Transverse colon (tissue), 4 donors: ENCODE measurements at places on chromosomes 11 and 22. TPM values are rescaled to one million over a fixed set of nuclear protein-coding genes. Genes with fewer than 3 reads are reported as not detected.

GRCh38 chr22:46970411-46971098 lies 208.1 kb downstream of the TBC1D22A start:
- no peaks in the 10 kb centered on the region for H3K4me1 ChIP-seq
- no peak overlapping the region for H3K4me3 ChIP-seq
- H3K27me3 ChIP-seq, result no peaks in the 10 kb centered on the region
- no peak for DNase-seq
- no peaks in the 10 kb centered on the region for H3K36me3 ChIP-seq

- H3K4me3 ChIP-seq, result no peak overlapping the region
- H3K4me1 ChIP-seq, result no peaks in the 10 kb centered on the region
Measured at GRCh38 chr11:35531246-35531645, 5.8 kb upstream of the PAMR1 start.

The PATE2 gene
- total RNA-seq, result not detected

The SMTNL1 gene
- total RNA-seq, result not detected

DNA sequence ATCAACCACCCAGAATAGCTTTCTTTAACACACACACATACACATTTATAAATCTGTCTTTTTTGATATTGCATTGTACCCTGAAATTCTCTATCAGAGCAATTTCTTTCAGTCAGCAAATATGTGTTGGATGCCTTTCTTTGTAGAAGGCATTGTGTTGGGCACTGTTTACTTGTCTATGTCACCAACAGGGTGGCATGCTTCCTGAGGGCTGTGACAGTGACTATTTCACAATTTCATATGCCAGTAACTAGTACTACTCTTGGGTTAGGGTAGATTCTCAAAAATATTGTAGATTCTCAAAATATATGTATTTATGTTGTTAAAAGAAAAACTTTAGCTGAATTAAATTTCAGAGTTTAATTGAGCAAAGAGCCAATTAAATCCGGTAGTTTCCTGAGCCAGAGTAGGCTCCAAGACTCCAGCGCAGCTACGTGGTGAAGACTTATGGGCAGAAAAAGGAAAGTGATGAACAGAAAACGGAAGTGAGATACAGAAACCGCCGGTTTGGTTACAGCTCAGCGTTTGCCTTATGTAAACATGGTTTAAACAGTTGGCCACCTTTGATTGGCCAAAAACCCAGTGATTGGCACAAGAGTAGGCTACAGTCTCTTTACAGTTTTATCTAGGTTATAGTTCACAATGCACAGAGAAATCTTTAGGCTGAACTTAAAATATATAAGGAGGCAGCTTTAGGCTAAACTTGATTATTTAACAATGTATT lies 723.3 kb downstream of the NTM start:
- H3K36me3 ChIP-seq, result no peaks in the 10 kb centered on the region
- H3K4me1 ChIP-seq, result no peaks in the 10 kb centered on the region
- no peaks in the 10 kb centered on the region for H3K27me3 ChIP-seq
- H3K27ac ChIP-seq, result no peak overlapping the region

The TTLL1 gene
- 1.1 TPM for total RNA-seq

DNA sequence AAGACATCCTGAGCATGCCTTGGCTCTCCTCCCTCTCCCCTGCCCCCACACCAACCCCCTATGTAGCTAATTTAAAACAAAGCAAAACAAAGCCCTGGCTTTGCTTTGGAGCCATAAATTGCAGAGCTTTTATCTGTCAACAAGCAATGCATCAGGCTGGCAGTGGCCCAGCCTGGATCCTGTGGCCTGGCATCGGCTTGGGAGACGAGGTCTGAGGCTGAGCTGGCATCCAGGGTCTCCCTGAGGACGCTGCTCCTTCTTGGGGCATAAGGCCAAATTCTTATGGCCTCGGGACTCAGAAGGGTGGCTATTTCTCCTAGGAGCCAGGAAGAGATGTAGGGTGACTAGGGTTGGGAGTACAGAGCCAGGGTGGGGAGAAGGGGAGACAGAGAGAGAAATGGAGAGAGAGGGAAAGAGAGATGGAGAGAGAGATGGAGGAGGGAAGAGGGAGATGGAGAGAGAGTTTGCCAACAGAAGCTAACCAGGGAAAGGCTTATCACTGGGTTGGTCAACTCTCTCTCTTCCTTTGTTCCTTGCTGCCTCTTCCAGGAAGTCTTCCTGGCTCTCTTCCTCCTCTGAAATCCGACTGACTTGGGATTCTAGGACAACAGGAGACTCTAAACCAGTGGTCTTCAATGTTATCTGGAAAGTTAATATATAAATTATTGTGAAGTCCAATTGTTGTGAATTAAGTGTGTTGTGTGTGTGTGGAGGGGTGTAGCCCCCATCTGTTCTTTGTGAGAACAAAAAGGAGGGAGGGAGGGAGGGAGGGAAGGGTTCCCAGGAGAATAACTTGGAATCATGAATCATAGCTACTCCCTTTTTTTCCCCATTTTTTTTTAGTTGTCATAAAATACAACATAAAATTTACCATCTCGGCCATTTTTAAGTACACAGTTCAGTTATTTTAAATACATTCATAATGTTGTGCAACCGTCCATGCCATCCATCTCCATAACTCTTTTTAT lies 29.1 kb downstream of the TSPAN18 start:
- H3K4me3 ChIP-seq, result no peak overlapping the region
- H3K27me3 ChIP-seq, result no peaks in the 10 kb centered on the region
- H3K4me1 ChIP-seq, result peaks cover 6% of the 10 kb centered on the region
- peak overlapping the region; percentile 75 for H3K27ac ChIP-seq

DNA sequence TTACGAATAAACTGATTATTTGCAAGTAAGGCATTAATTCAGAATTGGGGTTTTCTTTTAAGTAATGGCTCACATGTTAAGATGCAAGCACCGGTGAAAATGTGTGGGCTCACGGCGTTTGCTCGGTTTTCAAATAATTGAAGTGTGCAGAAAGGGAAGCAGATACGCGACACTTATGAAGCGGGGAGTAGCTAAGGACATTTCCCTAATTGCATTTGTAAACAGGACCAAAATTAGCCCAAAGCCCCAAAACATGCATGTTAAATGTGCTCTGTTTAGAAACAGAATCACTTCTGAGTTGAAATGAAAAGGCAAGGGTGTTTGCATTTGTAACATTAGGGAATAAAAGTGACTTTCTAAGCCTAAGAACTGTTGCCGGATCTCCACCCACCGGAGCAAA lies 61.3 kb downstream of the ELFN2 start:
- H3K27me3 ChIP-seq, result no peaks in the 10 kb centered on the region
- peaks cover 6% of the 10 kb centered on the region for H3K4me1 ChIP-seq
- no peak for DNase-seq
- no peak overlapping the region for H3K27ac ChIP-seq
- no peak overlapping the region for H3K4me3 ChIP-seq
- no peaks in the 10 kb centered on the region for H3K36me3 ChIP-seq

- no peak overlapping the region for H3K4me3 ChIP-seq
- DNase-seq, result no peak
- H3K36me3 ChIP-seq, result no peaks in the 10 kb centered on the region
- H3K27me3 ChIP-seq, result peaks cover 52% of the 10 kb centered on the region
- no peak overlapping the region for H3K27ac ChIP-seq
Measured at GRCh38 chr11:126477535-126478305, 122.2 kb downstream of the ST3GAL4 start.

- H3K27me3 ChIP-seq, result no peaks in the 10 kb centered on the region
- H3K4me1 ChIP-seq, result no peaks in the 10 kb centered on the region
- no peaks in the 10 kb centered on the region for H3K36me3 ChIP-seq
- H3K4me3 ChIP-seq, result no peak overlapping the region
- no peak for DNase-seq
- no peak overlapping the region for H3K27ac ChIP-seq
Measured at GRCh38 chr11:26137651-26138050, 194.3 kb upstream of the ANO3 start.

DNA sequence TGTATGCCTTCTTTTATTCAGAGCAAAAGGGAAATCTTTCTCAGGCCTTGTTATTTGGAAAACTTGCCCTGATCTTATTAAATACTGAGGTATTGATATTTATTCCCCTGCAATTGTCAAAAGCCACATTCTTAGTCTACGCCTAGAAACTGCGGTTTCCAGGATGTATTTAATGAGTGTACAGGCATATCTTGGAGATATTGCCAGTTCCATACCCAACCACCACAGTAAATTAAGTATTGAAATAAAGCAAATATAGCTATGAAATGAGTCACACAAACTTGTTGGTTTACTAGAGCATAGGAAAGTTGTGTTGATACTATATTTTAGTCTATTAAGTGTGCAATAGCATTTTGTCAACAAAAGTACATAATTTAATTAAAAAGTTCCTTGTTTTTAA lies 152.7 kb upstream of the CCDC179 start:
- no peaks in the 10 kb centered on the region for H3K27me3 ChIP-seq
- H3K4me3 ChIP-seq, result no peak overlapping the region
- no peaks in the 10 kb centered on the region for H3K4me1 ChIP-seq

The KLHL35 gene
- total RNA-seq, result not detected

DNA sequence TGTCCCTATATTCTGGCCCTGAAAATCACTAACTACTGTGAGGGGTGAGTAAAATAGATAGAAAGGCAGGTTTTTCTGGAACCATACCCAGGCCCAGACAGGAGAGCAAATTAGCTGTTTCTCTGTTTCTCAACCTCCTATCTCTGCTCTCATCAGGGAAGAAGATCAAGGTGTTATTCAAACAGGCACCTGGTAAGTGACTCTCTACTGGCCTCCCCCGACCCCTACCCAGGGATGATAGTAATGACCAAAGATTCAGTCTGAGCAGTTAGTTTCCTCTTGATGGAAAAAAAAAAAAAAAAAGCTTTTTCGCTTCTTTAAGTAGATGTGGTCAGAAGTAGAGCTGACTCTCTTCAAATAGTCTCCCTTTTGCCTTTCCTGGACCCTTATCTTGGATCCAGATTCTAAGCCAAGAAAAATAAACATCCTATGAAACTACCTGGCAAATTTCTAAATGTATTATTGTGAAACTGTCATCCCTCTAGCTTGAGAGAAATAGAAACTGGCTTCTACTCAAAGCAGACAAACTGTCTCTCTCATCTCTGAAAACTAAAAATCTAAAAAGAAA lies 9.9 kb downstream of the LRRC4C start:
- no peak for DNase-seq
- no peak overlapping the region for H3K27ac ChIP-seq
- no peaks in the 10 kb centered on the region for H3K36me3 ChIP-seq
- no peaks in the 10 kb centered on the region for H3K27me3 ChIP-seq

- no peaks in the 10 kb centered on the region for H3K27me3 ChIP-seq
- H3K36me3 ChIP-seq, result no peaks in the 10 kb centered on the region
- H3K27ac ChIP-seq, result no peak overlapping the region
- no peak for DNase-seq
- no peak overlapping the region for H3K4me3 ChIP-seq
Measured at GRCh38 chr11:46429717-46430116, 38.1 kb upstream of the CHRM4 start.

DNA sequence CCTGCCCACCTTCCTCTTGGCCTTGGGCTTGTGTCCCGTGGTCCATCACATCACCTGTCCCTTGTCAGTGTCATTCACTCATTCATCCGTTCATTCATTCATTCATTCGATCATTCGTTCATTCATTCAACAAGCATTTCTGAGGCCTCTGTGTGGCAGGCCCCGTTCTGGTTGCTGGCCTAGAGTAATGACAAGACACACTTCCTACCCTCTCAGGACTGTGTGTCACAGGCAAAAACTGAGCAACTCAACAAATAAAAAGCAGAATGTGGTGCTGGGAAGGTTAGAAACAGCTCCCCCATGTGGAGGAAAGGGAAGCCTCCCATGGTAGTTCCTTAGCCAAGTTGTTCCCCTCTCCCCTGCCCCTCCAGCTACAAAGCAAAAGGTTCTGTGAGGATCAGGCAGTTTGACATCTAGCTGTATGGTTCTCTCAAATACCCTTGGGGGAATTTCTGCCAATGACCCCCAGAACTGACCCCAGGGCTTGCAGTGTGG lies 1.6 kb upstream of the OMP start:
- no peak overlapping the region for H3K4me3 ChIP-seq
- DNase-seq, result no peak
- no peaks in the 10 kb centered on the region for H3K36me3 ChIP-seq
- peaks cover 29% of the 10 kb centered on the region for H3K4me1 ChIP-seq
- no peaks in the 10 kb centered on the region for H3K27me3 ChIP-seq

GRCh38 chr11:22674470-22675439 lies 8.3 kb downstream of the GAS2 start:
- H3K36me3 ChIP-seq, result no peaks in the 10 kb centered on the region
- no peaks in the 10 kb centered on the region for H3K4me1 ChIP-seq
- H3K27me3 ChIP-seq, result peaks cover 12% of the 10 kb centered on the region
- no peak overlapping the region for H3K4me3 ChIP-seq
- DNase-seq, result no peak
